Endodermal cell (in vitro differentiated cells): ENCODE measurements at places on chromosomes 5 and 9.
A peak's percentile ranks its signal among the peaks of the same experiment; 100 is the strongest.

- no peak for DNase-seq
These were observed 32.2 kb downstream of the ENTREP1 start for GRCh38 chr9:69357030-69357775.

DNA sequence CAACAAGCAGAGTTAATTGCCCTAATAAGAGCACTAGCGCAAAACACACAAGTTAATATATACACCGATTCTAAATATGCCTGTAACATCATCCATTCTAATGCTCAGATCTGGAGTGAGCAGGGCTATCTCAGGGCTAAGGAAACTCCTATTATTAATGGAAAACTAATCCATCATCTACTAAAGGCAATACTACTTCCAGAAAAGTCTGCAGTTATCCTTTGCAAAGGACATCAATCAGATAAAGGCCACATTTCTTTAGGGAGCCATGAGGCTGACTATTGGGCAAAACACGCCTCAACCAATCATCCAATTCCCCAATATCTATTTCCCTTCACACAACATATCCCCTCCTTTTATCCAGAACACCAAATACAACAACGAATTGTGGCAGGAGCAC is 1032.3 kb upstream of the NUDT12 start:
- no peak for DNase-seq

GRCh38 chr9:123960366-123960765 is 30.4 kb upstream of the DENND1A start:
- DNase-seq: no peak

DNA sequence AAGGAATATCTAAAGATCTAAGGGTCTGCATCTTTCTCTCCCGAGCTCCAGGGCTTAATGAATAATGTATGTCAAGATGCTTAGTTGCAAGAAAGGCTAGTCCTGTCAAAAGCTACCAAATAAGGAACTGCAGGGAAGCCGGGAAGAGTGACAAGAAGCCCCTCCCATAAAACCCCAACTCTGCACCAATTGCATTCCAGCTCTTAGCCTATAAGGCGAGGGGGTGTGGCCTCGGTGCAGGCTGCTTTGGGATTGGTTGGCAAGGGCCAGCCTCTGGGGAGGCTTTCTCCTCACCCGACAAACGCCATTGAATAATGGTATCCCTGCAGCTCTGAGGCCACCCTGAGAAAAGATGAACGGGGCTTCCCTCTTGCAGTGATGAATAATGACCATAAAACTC is 416.9 kb downstream of the RAB3C start:
- DNase-seq: peak; percentile 82

DNA sequence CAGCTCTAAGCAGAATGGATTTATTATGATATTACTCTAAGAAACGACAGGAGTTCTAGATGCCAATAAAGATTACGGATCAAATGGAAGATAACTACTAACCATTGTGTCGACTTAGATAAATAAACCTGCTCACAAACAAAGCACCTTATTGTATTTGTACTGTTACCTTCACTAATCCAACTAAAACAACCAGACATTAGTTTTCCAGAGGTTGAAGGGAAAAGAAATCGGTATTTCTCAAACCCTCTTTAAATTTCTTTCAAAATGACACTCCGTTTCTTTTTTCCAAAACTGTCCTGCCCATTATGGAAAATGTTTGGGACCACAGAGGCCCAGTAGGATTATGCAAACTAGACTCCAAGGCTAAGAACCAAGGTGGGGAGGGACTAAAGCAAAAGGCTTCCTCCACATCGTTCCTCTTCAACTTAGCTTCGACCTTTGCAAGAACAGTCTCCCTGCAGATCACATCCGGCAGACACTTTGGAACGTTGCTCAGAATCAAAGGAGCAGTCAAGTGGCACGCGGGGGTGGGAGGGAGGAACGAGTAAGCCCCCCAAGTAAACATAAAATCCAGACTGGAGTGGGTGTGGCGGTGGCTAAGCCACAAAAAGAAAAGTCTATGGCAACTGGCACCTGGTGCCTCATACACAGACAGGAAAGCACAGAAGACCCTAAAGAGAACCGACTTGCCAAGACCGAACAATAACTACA is 2.7 kb downstream of the MLLT3 start:
- DNase-seq: peak; percentile 56
